ENCODE measurements at places on chromosomes 11 and 22.

DNA sequence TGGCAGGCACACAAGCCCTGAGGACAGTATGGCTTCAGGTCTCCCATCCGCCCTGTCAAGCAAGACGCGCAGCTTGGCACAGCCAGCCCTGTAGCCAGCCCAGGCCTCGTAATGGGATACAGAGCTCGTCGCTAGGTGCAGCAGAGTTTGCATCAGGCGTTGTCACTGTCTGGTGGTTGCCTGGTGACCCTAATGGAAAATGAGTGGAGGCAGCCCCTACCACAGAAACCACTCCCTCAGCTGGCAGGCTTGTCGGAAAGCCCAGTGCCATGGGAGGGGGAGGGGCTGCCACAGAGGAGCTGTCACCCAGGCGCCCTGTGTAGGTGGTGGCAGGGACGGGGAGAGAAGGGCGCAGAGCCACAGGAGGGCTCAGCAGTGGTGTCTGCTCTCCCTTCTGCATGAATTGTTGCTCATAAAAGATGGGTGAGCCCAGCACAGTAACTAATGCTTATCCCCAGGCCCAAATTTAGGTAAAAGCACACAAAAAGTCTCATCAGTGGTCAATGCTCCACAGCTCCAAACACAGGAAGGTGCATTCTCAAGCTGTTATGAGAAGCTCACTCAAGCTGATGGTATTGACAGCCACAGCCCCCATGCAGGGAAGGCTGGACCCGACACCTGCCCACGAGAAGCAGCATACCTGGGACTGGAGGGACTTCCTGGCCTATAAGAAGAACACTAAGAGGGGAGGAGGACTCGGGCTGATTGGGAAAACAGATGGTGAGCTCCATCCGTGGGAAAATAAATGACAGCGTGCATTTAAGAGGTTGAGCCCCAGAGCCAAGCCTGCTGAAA, 164.6 kb downstream of the ETS1 start:
- peak; percentile 5 for DNase-seq

DNA sequence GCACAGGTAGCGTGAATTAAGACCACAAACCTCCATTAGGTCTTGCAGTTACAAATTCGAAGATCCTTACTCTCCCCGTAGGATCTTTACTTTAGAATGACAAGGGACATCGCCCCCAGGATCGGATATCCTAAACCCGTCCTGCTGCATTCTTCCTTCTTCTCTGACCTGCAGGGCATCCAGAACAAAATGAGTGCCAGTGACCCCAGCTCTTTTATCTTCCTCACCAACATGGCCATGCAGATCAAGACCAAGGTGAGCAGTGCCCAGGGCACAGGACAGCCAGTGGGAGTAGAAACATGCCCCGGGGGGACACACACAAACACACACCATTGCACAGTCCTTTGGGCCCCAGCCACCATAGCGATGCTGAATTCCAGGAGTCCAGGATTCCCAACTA, 42.6 kb upstream of the MPEG1 start:
- DNase-seq = no peak

DNA sequence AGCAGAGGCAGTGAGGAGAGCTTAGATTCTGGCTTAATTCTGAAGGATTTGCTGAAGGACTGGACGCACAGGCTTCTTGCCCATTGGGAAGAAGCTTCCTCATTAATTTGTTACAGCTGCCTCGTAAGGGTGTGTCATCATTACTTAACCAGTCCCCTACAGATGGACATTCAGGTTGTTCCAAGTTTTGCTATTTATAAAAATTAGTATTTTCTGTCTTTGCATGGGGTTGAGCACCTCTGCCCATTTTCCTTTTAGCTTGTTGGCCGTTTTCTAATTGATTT, 38.1 kb downstream of the CAPN1 start:
- no peak for DNase-seq

DNA sequence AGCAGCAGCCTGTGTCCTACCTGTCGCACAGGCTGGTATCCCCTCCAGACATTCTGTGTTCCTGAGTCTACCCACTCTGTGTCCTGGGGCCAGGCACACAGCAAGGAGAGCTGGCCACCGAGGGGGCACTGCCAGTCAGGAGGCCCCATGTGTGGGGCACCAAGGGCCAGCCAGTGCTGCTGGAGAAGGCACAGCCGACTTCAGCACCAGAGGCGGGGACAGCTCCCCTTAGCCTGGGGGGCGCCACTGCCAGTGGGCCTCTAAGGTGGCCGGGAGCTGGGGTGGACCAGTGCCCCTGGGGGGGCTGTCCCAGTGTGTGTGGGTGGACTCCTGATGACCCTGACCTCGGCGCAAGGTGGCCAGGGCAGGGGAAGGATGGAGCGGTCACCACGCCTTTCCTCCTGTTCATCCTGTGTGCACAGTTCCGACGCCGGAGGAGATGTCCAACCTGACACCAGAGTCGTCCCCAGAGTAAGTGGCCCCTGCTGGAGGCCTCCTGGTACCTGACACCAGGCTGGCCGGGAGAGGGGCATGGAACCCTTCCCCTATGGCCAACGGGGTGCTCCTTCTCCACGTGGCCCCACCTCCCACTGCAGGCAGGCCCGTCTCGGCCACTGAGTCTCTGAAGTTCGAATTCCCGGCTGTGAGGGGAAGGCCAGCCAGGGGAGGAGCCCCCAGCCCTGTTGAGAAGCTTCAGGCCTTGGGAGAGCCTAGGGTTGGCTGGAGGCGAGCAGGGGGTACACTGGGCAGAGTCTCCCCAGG, 35.4 kb downstream of the MOB2 start:
- DNase-seq = no peak

DNA sequence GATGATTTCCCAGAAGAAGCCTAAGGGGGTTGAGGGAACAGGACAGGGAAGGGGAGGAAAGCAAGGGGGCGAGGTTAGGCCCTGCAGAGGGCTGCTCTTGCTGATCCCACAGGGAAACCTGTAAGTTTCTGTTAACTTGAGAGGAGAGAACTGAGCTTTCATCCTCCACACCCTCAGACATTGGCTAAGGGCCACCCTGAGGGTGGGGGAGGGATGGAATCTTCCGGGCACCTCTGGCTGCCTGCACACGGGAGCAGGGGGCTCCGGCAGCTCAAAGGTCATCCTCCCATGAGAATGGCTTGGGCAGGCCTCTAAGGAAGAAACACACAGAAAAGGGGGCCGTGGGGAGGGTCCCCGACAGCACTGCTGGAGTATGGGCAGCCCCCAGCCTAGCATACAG, 108.1 kb downstream of the TSPAN18 start:
- DNase-seq = no peak

DNA sequence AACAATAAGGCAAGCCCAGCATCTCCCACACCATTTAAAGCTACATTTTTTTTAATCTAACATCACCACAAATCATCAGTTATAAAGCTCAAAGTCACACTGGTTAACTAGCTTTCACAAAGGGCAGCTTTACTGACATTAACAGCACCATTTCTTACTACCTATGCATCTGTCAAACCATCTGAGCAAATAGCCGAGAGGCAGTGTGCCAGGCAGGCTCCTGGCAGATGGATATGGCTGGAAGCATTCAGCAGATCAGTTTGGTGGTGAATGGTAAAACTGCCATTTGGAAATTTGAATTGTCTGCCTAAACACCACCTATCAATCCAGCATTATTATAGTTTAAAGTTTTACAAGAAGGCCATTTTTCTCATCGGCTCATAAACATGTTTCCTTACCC, 131.2 kb downstream of the TTC28 start:
- DNase-seq = peak; percentile 20

- no peak for DNase-seq
Measured at GRCh38 chr22:40161194-40161593, 16.5 kb upstream of the TNRC6B start.

DNA sequence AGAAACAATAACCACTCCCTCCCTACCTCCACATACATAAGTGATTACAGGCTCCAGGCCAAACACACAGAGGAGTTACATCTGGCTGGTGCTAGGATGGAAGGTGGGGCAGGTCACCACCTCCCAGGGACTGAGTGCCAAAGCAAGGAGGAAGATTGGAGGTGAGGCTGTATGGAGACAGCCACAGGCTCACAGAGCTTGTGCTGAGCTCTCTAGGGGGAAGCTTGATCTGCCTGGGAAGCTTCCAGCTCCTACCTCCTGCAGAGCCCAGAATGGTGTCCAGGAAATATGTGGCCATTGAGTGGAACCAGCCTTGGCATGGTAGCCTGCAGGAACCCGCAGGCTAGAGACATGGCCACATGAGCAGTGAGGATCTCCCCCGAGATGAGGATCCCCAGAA, 3.6 kb upstream of the MED15 start:
- no peak for DNase-seq

DNA sequence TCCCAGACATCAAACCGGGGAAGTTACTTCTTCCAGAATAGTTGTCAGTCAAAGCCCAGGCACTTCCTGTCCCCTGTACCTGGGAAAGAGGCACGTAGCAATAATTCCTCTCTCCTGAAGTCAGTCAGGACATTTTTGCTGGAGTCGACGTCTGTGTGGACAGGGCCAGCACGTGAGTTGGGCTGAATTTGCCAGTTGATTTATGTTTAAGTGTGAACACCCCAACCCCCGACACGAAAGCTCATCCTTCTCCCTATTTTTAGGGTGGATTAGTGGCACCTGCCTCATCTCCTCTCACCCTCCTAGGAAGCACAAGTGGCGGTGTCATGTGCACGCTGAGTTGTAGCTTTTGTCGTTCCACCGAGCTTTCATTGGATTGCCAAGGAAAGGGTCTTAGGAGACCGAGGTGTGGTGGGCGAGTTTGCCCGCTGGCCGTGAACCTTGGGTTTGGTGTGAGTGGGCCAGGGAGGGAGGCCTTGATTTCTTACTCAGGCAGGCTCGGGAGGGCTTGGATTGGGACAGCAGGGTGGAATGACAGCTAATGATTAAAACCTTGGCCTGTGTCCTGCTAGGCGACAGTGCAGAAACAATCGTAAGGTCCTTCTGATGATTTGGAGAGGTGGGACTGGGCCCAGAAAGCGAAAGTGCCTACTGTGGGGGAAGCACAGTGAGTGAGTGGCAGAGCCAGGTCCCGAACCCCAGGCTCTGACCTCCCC, 87.0 kb upstream of the CRYBB3 start:
- DNase-seq = no peak

DNA sequence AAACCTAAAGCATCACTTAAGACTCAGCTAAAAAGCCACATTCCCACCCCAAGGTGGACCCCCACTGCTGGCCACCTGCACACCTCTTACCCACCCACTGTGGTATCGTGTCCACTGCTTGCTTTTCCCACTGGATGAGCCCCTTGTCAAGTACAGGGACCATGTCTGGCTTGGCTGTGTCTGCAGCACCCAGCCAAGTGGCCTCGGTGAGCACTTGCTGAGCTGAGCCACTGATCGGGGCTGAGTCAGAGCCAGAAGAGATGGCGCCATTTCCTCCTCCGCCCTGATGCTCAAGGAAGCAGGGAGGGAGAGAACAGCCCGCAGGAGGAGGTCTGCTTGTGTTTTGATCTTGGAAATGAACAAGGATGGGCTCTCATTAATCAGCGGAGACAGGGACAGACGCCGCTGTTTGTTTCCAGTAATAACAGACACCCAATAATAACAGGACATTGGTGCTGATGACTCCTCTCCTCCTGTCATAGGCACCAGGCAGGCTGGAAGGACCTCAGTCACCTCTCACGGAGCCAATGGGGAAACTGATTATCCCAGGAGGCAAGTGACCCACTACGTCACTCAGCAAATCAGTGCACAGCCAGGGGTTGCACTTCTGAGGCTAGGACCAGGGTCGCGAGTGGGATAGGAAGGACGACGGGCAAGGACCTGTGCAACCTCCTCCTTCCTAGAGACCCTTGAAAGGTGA, 85.2 kb upstream of the RTL6 start:
- DNase-seq = no peak

DNA sequence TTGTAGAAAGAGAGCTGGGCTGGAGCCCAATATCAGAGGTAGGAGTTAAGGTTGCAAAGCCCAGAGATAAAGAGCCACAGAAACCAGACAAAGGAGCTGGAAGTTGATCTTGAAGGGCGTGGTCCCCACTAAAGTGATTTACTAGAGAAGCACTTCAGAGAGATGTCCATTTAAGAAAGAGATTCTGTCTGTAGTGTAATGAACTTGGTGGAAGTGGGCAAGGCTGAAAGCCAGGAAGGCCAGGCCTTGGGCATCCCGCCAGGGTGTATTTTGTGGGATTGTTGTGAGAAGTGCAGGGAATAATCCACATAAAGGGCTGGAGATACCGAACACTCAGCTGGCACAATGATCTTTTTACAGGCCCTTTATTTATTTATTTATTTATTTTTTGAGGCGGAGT, 1398.8 kb downstream of the TBC1D22A start:
- no peak for DNase-seq

All from NCI-H524 (cell line).